ENCODE measurements at places on chromosomes 5 and 9.
A peak's percentile ranks its signal among the peaks of the same experiment; 100 is the strongest.

GRCh38 chr9:121593066-121593465 lies 58.4 kb upstream of the DAB2IP start:
- no peak for DNase-seq

- peak; percentile 93 for DNase-seq
Observed at GRCh38 chr9:137590469-137591383, at the start of gene ZMYND19. ZMYND19 (minus strand) TSS chr9:137590512; CDS start chr9:137590263, 249 bp downstream.

DNA sequence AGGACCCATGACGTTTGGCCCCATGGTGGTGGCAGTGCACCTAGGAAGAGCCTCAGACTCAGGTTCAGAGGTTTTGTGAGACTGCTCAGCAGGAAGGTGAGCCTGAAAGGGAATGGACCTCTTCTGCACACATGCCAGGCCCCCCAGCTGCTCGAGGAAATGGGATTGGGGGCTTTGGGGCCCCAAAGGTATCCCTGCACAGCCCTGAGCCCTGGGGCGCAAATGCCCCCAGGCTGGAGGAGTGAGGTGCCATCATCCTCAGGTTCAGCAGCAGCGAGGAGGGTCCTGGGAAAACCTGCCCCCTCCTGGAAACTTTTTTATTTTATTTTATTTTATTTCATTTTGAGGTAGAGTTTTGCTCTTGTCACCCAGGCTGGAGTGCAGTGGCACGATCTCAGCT lies 171.8 kb upstream of the MVB12B start:
- DNase-seq, result no peak

GRCh38 chr9:129220771-129221170 lies 42.7 kb upstream of the IER5L start:
- no peak for DNase-seq

GRCh38 chr9:13109781-13110180 lies 169.7 kb downstream of the MPDZ start:
- no peak for DNase-seq

GRCh38 chr5:180723936-180724335 lies 15.9 kb downstream of the OR2Y1 start:
- DNase-seq, result no peak

GRCh38 chr5:991472-992267 lies 16.9 kb upstream of the NKD2 start:
- no peak for DNase-seq

- no peak for DNase-seq
Observed at GRCh38 chr9:136907011-136907914, 20.9 kb downstream of the TRAF2 start.

GRCh38 chr9:34636791-34637355 lies 714 bp downstream of the SIGMAR1 start:
- DNase-seq, result peak; percentile 36

DNA sequence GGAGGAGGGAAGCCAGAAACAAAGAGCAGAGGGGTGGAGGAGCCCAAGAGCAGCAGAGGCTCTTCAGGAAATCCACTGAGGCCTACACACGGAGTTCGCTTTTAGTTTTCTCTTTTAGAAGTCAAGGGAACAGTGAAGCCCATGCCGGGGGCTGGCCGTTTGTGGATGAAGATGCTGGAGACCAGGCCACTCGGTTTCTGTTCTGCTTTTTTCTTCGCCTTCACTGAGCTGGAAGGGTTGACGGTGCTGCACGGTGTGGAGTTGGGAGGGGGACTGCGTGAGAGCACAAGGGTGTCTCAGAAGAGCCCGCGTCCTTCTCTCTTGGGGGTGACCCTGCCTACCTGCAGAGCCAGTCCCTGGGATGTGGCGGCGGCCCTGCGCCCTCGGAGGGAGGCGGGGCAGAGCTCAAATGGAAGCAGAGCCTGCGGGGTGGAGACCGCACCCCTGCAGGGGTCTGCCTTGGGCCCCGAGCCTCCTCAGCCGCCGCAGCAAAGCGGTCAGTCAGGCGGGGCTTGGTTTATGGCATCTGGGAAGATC lies 68.5 kb upstream of the CACNA1B start:
- peak; percentile 35 for DNase-seq

DNA sequence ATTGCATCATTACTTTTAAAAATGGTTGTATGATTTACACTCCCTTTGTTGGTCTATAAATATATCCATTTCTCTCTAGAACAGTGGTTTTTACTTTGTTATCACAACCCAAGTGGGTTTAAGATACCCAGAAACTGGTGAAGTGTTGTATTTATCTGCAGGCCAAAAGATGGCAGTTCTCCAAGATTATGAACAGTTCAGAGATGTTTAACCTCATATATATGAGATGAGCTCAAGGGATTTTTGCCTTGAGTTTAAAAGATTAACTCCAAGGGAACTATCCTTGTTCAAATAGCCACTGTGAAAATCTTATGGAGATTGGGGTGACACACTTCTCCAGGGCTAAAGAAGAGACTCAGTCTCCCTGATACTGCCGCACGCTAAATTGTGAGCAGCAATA lies 572.6 kb downstream of the TLE4 start:
- no peak for DNase-seq

- no peak for DNase-seq
Observed at GRCh38 chr5:5592541-5592940, 170.1 kb downstream of the ICE1 start.

DNA sequence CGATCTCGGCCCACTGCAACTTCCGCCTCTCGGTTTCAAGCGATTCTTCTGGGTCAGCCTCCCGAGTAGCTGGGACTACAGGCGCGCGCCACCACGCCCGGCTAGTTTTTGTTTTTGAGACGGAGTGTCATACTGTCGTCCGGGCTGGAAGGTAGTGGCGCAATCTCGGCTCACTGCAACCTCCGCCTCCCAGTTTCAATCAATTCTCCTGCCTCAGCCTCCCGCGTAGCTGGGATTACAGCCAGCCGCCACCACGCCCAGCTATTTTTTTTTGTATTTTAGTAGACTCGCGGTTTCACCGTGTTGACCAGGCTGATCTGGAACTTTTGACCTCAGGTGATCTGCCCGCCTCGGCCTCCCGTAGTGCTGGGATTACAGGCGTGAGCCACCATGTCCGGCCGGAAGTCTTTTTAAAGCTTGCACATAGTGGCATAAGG lies 1.2 kb downstream of the SMC5 start:
- DNase-seq, result no peak

- DNase-seq, result peak; percentile 29
Observed at GRCh38 chr9:33453286-33453860, 6.0 kb upstream of the AQP3 start.
